ENCODE measurements at places on chromosomes 7 and 10.

- DNase-seq: no peak
Observed at GRCh38 chr10:23777153-23777552, 338.3 kb downstream of the OTUD1 start.

DNA sequence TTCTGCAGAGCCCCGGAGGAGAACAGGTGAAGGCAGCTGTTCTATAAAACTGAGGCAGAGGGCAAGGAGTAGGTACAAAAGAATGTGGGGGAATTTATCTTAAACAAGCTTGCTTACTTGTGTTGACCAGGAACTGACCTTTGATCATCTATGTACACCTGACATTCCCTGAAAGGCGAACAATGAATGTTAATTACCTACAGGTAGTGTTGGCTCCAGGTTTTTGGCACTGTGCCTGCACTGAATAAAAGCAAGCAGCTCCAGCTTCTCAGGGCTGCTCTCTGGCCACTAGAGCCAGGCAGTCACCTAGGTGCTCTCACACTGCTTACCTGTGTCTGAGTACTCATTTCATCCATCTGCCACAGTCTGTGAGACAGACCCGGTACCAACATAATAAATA, 87.0 kb downstream of the RAPGEF5 start:
- no peak for DNase-seq

DNA sequence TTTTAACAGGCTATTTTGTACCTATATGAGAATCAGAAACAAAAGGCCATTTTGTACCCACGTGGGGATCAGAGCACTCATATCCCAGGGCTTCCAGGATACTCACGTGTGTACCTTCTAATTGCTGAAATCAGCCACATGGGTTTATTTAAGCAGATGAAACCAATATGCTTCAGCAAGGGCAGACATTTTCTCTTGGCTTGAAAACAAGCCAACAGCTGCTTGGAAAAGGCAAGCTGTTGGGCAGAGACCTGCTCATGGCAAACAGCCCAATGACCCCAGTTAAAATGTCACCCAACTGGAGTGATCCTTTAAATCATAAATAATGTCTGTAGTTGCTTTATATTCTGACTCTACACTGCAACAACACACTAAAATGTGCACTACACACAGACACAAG, 26.5 kb upstream of the TOMM7 start:
- DNase-seq: no peak

- DNase-seq: no peak
Observed at GRCh38 chr7:98553666-98554065, 63.4 kb upstream of the NPTX2 start.

GRCh38 chr7:11170863-11171568, 197.3 kb downstream of the PHF14 start:
- DNase-seq: no peak

GRCh38 chr10:11095374-11095801, 77.7 kb downstream of the CELF2 start:
- no peak for DNase-seq
